ENCODE measurements at places on chromosomes 11 and 22. TPM values are rescaled to one million over a fixed set of nuclear protein-coding genes. Genes with fewer than 3 reads are reported as not detected.
A peak's percentile ranks its signal among the peaks of the same experiment; 100 is the strongest.

Gene OR51I1
- total RNA-seq = not detected

Gene SPECC1L
- 51.9 TPM for total RNA-seq

Gene KCNJ1
- total RNA-seq = not detected

Gene C11orf91
- total RNA-seq = not detected

Gene MS4A7
- 13.1 TPM for total RNA-seq

Gene MMP7
- not detected for total RNA-seq

GRCh38 chr11:9530901-9531625, 42.4 kb upstream of the WEE1 start:
- no peak for DNase-seq

GRCh38 chr11:19345848-19346681, 105.3 kb upstream of the E2F8 start:
- DNase-seq = peak; percentile 18

- no peak for DNase-seq
Observed at GRCh38 chr22:39931251-39931650, 28.9 kb upstream of the TMA7B start.

DNA sequence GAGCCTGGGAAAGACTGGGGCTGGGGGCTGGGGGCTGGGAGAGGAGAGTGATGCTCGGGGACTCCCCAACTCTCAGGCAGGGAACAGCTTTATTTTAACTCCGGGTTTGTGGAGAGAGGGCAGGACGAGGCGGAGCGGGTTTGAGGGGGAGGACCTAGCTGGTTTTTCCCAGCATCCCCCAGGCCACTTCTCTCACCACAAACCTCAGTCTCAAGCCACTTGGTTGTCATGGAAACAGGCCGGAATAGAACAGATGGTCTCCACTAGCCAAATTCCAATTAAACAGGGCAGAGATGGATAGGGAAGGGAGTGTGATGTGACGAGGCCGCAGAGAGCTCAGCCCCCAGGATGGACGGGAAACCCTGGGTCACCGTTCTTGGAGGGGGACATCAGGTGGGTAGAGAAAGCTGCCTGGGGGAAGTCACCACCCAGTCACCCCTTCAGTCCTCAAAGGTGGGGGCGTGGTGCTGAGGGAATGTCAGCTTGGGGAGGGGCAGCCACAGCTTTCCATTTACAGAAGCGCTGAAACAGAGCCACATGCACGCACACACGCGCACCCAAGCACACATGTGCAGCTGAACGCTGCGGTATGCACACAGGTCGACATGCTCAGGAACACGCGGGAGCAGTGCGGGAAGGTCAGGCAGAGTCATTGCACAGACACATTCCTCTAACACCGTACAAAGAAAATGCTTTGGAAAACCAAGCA, 19.2 kb downstream of the NECTIN1 start:
- no peak for DNase-seq

GRCh38 chr22:40243891-40244290, 66.2 kb downstream of the TNRC6B start:
- DNase-seq = no peak

DNA sequence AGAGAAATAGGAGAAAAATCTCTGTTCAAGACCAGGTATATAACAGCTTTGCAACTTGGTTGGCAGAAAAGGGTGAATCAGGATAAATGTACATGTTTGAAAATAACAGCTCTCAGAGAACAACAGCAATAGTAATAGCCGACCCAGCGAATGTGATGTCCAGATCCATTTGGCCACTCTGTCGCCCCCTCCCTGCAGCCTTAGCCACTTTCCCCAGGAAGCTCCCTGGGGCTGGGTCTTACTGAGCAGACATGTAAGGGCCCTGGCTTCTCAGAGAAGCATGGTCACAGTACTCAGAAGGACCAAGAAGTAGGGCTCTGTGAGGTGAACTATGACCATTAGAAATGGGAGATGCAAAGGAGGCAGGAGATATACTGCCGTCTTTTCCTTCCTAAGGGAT, 154.1 kb upstream of the SNX19 start:
- DNase-seq = no peak

DNA sequence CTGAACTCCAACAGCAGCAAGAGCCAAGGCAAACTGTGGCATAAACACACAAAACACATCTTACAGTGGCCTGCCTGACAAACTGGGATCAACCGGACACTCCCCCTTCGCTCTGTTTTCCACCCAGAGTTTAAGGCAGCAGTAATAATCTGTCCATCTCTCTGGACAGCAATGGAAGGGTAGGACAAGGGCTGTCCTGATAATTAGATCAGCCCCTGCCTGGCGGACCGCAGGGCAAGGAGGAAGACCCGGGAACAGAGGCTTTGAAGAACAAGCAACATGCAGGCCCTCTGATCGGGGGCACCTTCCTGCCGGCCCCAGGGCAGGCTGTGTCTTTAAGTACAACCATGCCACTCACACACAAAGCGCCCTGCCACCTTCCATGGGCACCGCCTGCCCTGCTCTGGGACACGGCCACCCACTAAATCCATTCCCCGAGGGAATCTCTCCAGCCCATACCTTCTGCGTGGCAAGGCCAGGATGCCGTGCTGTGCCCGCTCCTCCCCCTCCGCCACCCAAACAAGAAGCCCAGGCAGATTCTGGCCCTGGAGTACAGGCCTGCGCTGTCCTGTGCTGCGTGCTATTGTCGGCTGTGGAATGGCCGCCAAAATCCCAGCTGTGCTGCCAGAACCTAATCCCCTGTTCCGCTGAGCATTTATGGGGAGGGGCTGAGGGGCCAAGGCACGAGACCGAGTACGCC, 38.8 kb downstream of the NUMA1 start:
- DNase-seq = peak; percentile 81

DNA sequence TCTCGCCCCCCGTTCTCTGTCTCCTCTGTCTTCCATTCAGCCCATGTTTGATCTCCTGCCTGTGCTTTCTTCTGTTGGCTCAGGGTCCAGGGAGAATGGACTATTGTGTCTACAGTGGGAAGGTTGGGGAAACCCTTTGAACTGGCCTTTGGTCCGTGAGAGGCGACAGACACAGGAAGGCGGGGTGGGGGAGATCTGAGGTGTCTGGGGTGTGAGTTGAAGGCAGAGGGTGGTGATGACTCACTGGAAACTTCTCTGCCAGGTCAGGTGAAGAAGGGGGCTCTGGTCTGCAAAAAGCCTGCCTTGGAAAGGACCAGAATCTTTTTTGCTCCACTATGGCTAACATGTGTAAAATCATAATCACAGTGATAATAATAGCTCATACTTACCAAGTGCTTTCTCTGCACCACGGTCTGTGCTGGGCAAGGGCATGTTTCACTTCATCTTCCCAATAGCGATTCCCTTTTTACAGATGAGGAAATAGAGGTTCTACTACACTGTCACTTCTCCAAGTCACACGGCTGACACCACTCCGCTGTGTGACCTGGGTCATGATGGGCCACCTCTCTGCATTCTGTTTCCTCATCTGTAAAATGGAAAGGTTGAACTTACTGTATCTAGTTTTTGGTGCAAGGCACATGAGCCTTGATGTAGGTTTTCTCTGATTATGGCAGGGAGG, 99.8 kb upstream of the ALX4 start:
- no peak for DNase-seq

Measured in left ventricle myocardium inferior (tissue), 1 donor.